ENCODE measurements at places on chromosomes 7 and 10.

GRCh38 chr7:144780071-144780608, 55.7 kb downstream of the TPK1 start:
- no peak for DNase-seq

GRCh38 chr7:29189743-29190201, 4.8 kb upstream of the CHN2 start:
- DNase-seq: peak; percentile 60

DNA sequence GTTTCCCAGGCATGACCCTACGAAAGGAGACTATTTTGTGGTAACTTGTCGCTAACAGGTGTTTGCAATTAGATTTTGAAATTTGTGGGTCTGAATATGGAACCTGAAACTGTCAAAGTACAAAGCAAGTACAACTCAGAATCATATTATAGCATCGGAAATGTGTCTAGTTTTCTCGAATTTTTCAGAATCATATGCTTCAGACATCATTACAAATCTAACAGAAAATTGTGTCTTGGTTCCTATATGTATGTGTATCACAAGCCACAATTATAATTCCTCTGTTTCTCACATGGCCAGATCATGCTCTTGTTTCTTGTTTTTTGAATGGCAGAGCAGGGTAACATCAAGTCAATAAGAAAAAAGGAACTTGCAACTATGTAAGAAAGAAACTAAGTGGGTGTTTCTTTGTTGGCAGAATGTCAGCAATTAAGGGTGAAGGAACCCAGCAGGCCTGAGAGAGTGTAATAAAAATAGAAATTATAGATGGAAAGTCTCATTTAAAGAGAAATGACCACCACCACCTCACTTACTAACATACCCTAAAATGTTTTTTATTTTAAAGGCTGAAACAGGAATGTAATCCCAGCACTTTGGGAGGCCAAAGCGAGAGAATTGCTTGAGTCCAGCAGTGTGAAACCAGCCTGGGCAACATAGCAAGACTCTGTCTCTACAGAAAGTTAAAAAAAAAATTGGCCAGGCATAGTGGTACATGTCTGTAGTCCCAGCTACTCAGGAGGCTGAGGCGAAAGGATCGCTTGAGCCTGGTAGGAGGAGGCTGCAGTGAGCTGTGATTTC, 51.3 kb downstream of the PRTFDC1 start:
- no peak for DNase-seq

DNA sequence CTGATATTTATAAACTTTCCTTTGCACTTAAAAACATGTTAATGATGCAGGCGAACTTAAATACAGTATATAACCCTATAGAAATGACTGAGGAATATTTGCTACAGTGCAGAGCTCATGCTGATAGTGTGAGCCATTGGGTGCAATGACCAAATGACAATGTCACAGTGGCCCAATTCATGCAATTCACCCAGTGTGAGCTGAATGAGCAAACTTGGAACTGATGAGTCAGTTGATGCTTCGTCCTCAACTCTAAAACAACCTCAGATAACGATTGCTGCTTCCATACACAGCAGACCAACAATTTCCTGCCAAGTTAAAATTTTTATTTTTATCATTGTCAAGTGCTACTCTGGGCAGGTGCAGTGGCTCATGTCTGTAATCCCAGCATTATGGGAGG, 12.1 kb upstream of the ZC3HAV1L start:
- no peak for DNase-seq

DNA sequence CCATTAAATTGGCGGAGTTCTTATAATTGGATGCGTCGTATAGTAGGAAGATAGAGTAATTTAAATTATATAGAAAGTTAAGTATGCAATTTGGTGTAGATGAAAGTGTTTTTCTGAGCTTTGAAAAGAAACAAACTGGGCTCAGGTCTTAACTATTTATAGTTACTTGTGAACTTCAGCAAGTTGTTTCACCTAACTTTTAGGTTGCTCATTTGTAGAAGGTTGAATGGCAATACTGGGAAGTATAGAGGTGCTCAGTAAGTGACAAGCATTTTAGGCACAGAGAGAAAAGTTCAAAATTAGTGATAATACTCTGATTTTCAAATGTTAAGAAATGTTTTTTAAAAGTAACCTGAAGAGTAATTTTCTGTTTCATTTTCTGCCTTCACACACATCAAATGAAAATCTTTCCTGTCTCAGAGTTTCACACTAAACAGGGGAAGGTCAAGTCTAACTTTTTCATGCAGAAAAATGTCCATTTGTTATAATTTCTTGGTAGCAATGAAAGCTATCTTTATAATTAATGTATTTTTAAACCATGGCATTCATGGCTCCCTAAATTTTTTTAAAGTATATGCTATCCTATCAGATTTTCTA, 146.5 kb downstream of the PHF14 start:
- DNase-seq: no peak

DNA sequence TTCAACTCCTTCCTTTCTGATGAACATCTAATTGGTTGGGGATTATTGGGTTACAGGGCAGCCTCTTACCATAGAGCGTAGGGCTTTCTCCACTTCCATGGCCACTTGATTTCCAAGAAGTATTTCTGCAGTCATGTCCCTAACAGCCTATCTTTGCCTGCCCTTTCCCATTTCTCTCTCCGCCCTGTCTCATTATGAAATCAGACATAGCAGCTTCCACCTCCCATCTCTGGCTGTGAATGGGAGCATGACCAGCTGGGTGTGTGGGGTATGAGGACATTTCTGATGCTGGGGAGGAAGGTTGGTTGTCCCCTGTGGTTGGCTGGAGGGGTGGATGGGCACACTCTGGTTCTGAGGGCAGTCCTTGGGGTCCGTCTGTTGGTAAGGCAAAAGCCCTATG, 41.2 kb downstream of the ADCYAP1R1 start:
- no peak for DNase-seq

- DNase-seq: no peak
These were observed 186.8 kb downstream of the MACC1 start for GRCh38 chr7:20030417-20030816.

GRCh38 chr10:123884907-123885381, 6.7 kb downstream of the CPXM2 start:
- DNase-seq: no peak

DNA sequence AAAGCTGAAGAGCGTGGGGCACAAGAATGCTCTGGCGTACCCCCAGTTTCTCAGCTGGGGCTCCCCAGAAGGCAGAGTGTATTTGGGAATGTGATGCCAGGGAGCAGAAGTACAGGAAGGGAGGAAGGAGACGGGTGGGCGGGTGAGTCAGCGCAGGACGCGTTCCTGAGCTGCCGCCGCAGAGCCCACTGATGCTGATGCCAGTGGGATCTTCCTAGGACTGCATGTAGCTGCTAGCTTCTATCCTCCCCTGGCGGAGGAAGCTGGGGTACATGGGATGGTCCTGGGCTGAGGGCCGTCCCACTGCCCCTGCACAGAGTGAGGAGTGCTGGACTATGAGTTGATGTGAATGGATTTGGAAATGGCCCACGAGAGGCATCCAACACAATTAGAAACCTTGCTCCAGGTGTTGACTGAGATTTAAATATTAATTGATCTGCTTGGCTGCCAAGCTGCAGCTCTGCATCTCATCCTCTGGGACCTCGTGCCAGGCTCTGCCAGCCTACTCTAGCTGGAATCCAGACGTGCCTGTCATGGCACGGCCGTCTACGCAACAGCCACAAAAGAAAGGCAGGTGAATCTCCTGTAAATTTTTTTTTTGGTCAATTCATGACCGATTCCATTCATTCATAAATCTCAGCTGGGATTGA, 66.2 kb upstream of the RHEB start:
- DNase-seq: no peak

GRCh38 chr7:18808026-18808425, 309.4 kb downstream of the TWIST1 start:
- DNase-seq: no peak

GRCh38 chr7:133255486-133255885, 2.6 kb downstream of the EXOC4 start:
- DNase-seq: no peak

DNA sequence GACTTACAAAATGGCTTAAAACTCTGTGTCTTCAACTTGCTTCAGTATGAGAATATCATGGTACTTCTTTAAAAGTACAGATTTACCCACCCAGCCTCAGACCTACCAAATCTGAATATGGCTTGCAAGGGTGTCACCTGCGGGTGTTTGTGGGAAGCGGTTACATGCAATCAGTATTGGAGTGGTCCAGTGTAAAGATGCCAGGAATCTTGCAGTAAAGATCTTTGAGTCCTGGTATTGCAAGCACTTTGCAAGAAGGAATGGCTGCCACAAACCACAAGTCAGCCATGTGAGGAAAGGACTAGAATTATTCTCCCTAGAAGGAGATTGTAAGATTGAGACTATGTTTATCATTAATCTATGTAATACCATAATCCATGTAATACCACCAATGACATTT, 115.1 kb downstream of the PON1 start:
- no peak for DNase-seq

DNA sequence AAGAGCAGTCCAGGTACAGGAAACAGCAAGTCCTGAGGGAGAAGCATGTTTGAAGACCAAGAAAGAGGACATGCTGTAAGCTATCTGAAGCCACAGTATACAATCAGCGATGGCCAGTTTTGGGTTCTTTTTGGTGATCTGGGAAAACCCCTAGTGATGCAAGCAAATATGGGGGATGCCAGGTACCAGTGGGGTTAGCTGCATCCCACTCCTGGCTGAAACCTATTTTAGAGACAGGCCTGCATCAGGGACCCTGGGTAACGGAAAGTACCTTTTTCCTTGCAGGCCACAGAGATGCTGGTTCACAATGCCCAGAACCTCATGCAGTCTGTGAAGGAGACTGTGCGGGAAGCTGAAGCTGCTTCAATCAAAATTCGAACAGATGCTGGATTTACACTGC, 32.9 kb downstream of the AP3M1 start:
- DNase-seq: no peak

DNA sequence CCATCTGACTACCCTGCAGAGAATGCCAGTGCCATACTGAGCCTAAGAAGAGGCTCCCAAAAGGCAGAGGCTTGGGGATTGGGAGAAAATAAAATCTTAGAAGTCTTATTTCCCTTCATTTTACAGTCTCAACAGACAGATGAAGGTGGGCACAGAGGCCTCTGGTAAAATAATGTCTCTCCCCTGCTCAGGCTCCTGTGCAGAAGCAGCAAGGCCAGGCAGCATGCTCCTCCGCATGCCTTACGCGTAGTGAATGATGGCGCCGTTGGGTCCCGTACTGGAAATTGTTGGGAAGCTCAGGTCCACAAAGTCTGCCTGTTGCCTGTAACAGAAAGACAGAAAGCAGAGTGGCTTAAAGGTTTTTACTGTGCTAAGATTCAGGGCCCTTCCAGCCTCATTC, 45.8 kb downstream of the XPNPEP1 start:
- DNase-seq: no peak

GRCh38 chr10:89295597-89295996, 6.2 kb upstream of the IFIT2 start:
- DNase-seq: no peak

GRCh38 chr10:21445163-21445562, 80.3 kb downstream of the SKIDA1 start:
- DNase-seq: no peak

GRCh38 chr7:150340875-150341262, 560 bp downstream of the RARRES2 start:
- DNase-seq: no peak

GRCh38 chr7:27107391-27108381, 5.2 kb upstream of the HOXA2 start:
- no peak for DNase-seq

- DNase-seq: no peak
These were observed 277.6 kb downstream of the SFMBT2 start for GRCh38 chr10:7133278-7133677.

DNA sequence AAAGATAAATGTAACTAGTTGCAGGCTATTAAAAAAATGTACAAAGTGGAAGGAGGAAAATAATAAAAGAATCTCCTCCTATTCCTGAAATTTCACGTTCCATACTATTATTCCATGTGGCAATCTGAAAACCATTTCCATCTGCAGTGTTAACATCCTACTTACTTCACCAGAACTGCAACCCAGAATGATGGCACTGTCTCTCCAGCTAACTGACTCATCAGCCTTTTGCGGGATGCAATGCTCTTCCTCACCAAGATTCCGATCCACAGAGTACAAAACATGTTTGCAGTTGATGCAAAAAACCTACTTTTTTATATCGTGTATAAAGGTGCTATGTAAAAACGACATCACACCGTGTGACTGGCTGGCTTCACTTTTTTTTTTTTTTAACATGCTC, 50.8 kb downstream of the ESYT2 start:
- no peak for DNase-seq

GRCh38 chr7:43636093-43636492, 53.2 kb downstream of the STK17A start:
- DNase-seq: no peak

DNA sequence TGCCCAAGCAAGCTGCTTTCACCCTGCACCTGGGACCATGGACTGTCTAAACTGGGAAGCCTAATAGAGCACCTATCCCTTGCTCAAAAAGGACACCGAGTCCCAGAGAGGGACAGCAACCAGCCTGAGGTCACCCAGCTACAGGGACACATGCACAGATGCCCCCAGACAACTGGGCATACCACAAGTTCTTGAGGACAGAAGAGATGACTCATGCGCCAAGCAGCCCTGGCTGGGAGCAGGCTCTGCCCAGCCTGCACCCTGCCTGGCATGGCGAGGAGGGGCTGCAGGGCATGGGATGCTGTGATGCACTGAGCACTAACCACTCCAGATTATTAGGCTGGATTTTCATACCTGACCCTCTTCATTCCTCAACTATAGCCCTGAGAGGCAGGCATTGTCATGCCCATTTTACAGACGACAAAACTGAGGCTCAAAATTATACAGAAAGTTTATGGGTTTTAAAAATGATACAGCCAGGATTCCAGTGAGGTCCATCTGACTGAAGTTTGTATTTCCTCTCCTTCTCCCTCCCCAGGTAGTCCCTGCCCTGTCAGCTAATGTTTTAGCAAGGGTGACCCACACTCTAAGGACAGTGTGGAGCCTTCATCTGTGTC, 289.3 kb upstream of the ZMIZ1 start:
- DNase-seq: no peak

- no peak for DNase-seq
These were observed 394.8 kb upstream of the IGFBP3 start for GRCh38 chr7:46315891-46316290.

DNA sequence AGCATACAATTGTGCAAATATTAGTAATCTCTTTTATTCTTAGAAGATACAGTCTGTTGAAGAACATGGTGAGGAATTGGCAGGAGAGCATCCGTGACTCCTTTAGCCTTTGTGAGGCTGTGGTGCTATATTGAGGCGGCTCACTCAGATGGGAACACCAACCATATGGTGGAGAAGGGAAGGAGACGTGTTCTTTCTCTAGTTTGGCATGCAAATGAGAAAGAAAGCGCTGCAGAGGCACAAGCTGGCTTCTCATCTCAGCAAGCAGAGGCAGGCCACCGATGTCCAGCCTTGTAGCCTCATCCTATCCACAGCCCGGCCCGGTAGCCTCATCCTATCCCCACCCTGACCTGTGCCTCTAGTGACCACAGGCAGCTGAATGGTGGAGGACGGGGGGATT, 288.3 kb downstream of the CAMK1D start:
- no peak for DNase-seq

GRCh38 chr10:127092916-127093315, 103.5 kb downstream of the INSYN2A start:
- no peak for DNase-seq

Data from CD4-positive, alpha-beta T cell treated with Interleukin-1 beta for 1 hour (primary cell).